ENCODE measurements at places on chromosomes 7 and 10.

DNA sequence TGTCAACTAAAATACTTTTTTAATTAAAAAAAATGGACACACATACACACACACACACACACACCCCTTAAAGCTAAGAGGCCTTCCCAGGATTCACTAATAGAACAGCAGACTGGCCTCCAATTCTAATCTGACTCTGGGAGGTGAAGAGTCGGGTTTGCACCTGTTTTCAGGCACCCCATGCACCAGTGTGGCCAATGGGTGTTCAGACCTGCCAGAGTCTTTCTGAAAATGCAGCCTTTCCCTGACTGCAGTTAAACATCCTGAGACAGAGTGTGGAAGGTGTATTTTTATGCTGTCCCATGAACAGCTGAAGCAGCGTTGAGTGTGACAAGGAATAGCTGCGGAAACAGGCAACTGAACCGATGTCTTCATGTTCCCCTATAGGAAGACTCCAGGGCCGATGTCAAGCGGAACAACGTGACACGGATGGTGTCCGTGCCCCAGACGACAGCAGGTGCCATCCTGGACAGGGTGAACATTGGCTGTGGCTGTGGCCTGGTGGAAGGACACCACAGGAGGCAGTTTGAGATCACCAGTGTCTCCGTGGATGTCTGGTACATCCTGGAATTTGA lies 74.6 kb upstream of the LYZL2 start:
- DNase-seq, result no peak

- DNase-seq, result no peak
These were observed 40.5 kb downstream of the GOT1 start for GRCh38 chr10:99389729-99390480.

GRCh38 chr10:81101062-81101461 lies 563.4 kb downstream of the SH2D4B start:
- no peak for DNase-seq

DNA sequence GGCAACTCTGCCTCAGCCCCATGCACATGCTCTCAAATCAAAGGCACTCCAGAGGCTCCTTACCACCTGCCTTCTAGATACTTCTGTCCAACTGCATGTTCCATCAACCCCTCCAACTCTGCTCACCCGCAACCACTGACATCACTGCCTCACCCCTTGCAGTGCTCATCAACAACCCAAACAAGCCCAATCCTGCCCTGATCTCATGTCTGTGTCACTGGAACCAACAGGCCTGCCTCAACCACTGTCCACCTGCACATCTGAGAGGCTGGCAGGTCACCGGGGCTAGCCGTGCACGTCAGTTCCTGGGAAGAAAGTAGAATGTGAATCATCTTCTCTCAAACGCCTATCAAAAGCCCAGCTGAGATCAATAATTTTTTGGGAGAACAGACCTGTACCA lies 33.3 kb downstream of the CTBP2 start:
- DNase-seq, result no peak

GRCh38 chr10:44309939-44310761 lies 74.7 kb downstream of the CXCL12 start:
- no peak for DNase-seq

- no peak for DNase-seq
These were observed 624.8 kb downstream of the GRID1 start for GRCh38 chr10:85741626-85742300.

GRCh38 chr7:47559306-47560220 lies 22.3 kb downstream of the TNS3 start:
- DNase-seq, result no peak

Data from urinary bladder (tissue), 4 donors.